ENCODE measurements at places on chromosomes 11 and 22.

- no peak for DNase-seq
Observed at GRCh38 chr22:48972979-48973693, 854.5 kb downstream of the BRD1 start.

- DNase-seq = peak; percentile 99
Observed at GRCh38 chr22:37608477-37609239, at the start of gene GGA1. Gene GGA1 (plus strand): TSS chr22:37608834. CDS start chr22:37608861, 27 bp downstream.

DNA sequence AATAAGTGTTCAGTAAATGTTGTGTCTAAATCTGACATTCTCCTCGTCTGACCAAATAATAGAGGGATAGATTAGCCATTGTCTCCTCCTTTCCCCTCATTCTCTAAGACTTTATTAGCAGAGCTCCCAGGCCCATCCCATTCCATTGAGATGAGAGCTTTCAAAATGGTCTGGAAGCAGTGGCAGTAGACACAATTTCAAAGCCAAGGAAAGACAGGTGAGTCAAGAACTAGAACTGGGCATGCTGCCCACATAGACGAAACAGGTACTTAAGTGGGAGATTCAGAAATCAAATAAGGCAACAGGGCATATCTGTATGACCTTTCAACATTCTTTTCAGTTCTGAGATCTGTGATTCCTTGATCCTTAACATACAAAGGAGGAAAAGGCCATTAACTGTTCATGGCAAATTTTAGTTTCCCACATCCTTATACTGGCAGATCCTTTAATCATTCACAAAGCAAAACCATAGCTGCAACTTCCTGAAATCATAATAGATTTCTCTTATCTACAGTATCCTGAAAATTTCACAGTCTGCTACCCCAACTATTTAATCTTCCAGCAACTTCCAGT, 96.6 kb upstream of the KCNA4 start:
- DNase-seq = no peak

GRCh38 chr11:108364159-108364558, 103.2 kb downstream of the C11orf65 start:
- DNase-seq = no peak

- no peak for DNase-seq
Observed at GRCh38 chr11:102799681-102800340, 1.9 kb upstream of the MMP1 start.

- no peak for DNase-seq
Observed at GRCh38 chr11:93132836-93133235, 65.0 kb downstream of the SLC36A4 start.

- no peak for DNase-seq
Observed at GRCh38 chr22:44627521-44628139, 74.4 kb upstream of the PRR5 start.

DNA sequence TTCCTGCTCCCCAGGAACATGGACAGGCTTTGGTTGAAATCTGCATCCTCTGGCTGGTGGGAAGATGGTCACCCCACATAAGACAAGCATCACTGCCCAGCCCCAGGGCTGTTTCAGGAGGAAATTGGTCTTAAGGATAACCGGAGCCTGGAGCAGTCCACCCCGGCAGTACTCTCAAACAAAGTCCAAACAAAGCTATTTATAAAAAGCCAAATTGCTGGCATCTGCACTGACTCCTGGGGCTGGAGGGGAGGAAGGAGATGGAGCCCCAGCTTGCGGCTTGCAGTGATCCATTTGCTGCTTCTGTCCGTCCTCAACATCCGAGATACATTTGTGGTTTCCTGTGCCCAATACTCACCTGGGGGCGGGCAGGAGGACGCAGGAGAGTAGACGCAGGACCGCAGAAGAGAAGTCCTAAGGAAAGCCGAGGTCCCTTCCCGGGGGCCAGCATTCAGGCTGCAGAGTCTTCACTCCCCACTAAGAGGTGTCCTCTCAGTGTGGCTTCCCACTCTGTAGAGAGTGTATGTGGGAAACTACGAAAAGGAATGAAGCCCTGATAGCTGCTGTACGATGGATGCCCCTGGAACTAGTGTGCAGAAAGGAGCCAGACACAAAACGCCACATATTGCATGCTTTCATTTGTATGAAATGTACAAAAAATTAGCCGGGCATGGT, 107.3 kb upstream of the FGF3 start:
- DNase-seq = no peak

- no peak for DNase-seq
Observed at GRCh38 chr11:77193911-77194830, 66.1 kb downstream of the MYO7A start.

GRCh38 chr11:57095417-57095816, 86.3 kb upstream of the LRRC55 start:
- DNase-seq = peak; percentile 11

GRCh38 chr11:35907648-35908431, 36.0 kb upstream of the LDLRAD3 start:
- no peak for DNase-seq

- DNase-seq = no peak
Observed at GRCh38 chr22:24810043-24810749, 4.2 kb downstream of the SGSM1 start.

DNA sequence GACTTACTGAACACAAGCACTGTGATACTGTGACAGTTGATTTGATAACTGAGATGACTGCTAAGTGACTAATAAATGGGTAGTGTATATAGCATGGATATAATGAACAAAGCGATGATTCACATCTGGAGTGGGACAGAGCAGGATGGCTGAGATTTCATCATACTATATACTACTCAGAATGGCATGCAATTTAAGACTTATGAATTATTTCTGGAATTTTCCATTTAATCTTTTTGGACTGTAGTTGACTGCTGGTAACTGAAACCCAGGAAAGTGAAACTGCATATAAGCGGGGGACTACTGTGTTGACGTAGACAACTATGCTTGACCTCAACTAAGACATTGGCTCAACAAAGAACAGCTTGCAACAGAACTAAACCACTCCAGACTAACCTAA, 20.0 kb upstream of the NUCB2 start:
- DNase-seq = peak; percentile 75

DNA sequence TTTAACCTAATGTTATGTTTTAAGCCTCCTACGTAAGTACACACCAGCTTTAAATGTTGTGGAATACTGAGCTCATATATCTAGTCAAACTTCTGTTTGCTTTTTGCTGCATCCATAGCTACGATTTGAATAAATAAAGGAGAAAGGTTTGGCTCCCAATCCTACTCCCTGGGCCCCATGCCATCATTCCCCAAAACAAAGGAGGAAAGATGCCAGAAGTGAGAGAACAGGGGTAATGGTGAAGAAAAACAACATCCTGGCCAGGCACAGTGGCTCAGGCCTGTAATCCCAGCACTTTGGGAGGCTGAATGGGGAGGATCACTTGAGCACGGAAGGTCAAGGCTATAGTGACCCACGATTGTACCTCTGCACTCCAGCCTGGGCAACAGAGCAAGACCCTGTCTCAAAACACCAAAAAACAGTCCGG, 26.5 kb downstream of the SCGB1A1 start:
- DNase-seq = no peak

DNA sequence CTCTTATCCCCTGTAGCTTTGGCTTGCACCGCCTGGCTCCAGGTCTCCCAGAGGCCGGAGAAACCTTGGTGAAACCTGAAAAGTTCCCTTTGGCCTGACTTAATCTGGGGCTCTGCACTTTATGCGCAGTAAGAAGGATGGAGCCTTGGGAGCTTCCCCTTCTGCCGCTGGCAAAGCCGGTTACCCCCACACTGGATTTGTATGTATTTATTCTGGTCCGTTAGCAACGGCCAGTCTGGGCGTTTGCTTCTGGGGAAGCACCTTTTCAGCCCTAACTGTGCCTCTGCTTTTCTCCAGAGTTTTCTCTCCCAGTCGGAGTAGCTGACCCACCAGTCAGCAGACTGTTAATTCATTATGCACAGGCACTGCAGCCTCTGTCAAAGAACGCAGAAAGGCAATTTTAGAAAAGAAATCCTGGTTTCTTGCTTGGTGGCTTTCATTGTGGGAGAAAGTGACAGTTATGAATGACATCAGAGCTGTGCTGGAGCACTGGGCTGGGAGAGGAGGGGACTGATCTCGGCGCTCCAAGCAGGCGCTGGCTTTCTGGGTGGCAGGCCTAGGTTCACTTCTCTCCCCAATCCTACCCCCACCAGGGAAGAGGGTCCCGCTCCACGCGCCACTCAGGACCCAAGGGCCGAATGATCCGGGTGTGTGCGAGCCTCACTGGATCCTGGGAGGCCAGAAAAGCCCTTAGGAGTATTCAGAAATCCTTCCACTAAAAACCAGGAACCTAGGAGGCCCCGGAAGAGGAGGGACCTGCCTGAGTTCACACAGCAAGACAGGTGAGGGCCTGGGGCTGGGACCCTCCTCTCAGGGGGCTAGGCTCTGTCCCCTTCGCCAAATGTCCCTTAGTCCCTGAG, 70.2 kb downstream of the RTL6 start:
- DNase-seq = no peak

- no peak for DNase-seq
Observed at GRCh38 chr11:112522536-112522935, 261.9 kb upstream of the PLET1 start.

- no peak for DNase-seq
Observed at GRCh38 chr11:120236169-120237107, 3.5 kb upstream of the POU2F3 start.

DNA sequence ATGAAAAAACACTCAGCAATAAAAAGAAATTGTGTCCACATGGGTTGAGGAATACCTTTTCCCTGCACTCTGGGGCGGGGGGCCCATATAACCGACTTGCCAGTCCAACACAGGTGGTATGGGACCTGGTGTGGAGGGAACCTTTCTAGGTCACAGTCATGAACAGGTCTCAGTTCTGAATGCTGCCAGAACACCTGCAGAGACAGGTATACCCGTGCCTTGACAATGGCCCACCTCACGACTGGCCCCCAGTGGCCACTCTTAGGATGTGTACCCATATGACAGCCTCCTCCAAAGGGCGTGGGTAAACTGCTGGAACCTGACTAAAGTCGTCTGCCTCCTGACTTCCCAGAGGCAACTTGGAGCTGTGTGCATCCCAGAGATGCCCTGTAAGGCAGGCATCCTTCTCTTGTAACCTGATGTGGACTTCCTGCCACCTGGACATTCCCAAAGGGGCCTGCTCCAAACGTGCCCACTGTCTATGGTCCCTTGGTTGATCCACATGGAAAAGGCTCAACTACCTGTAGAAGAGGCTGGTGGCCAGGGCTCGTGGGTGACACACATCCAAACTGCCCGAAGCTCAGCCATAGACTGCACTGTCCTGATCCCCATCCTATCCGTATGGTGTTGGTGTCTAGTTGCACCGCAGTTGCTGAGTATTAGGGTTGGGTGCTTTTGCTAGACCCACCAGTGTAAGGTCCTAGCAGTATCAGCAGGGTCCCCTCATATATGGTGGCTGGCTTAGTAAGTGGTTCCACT, 859.3 kb downstream of the BRD1 start:
- peak; percentile 25 for DNase-seq

DNA sequence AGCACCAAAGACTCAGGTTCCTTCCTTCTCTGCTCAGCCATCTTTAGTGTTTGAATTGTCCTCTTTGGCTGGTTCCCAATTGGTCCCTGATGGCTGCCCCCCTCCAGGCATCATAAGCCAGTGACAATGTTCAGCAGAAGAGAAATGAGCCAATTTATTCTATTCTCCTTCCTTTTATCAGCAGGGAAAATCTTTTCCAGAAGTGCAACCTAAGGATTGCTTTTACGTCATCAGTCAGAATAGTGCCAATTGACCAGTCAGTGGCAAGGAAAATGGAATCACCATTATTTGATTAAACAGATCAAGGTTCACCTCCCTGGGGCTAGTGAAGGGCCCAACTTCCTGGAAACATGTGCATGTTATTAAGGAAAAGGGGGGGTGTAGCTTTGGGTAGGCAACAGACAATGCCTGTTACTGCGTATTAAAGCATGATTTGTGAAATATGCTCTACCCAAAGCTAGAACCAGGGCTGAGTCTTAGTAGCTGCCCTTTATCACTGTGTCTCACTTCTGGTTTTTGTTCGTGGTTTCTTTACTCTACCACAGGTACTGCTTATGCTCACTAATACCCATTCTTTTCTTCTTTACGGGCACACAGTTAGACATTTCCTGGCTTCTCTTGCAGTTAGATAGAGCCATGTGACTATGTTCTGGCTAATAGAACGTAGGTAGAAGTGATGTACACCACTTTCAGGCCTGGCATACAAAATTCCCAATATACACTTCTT, 12.6 kb upstream of the DBX1 start:
- DNase-seq = no peak

DNA sequence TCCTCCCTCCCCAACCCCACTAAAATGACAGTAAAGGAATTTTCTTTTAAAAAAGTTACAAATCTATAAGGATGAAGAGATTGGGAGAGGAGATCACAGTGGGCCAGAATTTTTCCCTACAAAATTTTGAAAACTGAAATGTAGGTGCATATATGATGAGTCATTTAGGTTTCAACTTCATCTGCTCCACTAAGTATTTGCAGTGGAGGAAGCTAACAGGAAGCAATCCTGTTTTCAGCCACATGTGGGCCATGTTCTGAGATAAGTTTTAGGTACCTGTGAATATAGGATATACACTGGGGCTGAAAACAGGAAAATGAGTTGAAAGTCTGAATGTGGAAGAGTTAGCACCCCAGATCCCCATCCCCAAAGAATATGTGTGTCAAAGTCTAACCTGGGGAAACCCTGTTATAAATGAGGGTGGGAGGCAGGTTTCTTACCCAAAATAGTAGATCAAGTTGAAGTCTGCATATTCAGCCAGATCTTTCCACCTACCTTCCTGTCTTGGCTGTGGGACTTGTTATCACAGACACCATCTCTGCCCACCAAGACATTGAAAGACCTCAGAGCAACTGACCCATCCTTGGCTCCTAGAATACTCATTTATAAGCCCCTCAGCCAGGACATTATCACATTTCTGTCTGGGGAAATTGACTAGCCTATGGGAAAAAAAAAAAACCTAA, 87.3 kb downstream of the PACS1 start:
- DNase-seq = no peak

- peak; percentile 79 for DNase-seq
Observed at GRCh38 chr11:86370922-86371594, 3.6 kb upstream of the CCDC81 start.

DNA sequence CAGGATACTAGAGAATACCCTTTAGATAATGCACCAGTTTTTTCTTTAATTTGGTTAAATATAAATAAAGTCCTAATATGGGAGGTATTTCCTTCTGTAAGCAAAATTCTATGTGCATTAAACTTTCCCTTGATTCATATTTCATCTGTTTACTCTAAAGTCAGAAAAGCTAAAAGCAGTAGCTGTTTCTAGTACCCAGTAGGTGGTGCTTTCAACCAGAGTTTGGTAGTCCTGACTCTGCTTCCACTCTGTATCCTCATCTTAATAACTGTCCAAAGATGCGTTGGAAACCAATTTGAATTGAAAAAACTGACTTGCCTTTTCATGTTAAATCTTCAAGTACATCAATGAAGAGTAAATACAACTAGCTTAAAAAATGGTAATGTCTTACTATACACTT, 1065.2 kb downstream of the JRKL start:
- DNase-seq = no peak

- peak; percentile 87 for DNase-seq
Observed at GRCh38 chr22:49946612-49947295, 13.8 kb upstream of the PIM3 start.

Data from trophoblast cell (in vitro differentiated cells and primary cell).